ENCODE measurements at places on chromosomes 3 and 15. TPM values are rescaled to one million over a fixed set of nuclear protein-coding genes. Genes with fewer than 3 reads are reported as not detected.

Gene PCSK6
- 69.5 TPM for total RNA-seq

DNA sequence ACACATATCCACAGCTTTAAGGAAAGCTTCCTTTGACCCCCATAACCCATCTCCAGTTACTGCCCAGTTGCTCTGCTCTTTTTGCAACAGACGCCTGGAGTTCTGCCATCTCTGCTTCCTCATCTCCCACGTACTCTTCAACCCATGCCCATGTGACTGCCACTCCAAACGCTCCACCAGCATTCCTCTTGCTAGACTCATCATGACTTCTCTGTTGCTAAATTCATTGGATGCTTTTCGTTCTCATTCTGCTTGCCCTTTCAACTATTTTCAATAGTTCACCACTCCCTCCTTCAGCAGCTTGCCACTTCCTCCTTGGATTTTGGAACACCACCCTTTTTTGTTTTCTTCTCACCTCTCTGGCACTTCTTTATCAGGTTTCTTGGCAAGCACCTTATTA, 2.7 kb upstream of the KNSTRN start:
- no peak for DNase-seq

- DNase-seq, result no peak
Measured at GRCh38 chr3:11559816-11560633, 83.7 kb downstream of the VGLL4 start.

DNA sequence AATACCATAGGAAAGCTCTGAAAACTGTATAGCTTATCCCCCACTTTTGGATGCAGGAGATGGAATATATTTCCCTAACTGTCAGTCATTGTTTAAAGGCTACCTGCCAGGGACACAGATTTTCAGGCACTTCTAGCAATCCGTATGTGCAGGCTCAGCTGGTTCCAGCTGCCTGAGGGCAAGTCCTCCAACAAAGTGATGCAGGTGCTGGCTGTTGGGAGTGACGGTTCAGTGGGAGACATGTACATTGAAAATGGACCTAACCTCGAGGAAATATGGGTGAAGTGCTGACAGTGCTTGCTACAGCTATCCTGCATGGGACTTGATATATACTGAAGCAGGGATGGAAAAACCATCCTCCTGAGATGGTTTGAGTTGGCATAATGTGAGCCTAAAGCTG, 153.1 kb upstream of the GAP43 start:
- no peak for DNase-seq

DNA sequence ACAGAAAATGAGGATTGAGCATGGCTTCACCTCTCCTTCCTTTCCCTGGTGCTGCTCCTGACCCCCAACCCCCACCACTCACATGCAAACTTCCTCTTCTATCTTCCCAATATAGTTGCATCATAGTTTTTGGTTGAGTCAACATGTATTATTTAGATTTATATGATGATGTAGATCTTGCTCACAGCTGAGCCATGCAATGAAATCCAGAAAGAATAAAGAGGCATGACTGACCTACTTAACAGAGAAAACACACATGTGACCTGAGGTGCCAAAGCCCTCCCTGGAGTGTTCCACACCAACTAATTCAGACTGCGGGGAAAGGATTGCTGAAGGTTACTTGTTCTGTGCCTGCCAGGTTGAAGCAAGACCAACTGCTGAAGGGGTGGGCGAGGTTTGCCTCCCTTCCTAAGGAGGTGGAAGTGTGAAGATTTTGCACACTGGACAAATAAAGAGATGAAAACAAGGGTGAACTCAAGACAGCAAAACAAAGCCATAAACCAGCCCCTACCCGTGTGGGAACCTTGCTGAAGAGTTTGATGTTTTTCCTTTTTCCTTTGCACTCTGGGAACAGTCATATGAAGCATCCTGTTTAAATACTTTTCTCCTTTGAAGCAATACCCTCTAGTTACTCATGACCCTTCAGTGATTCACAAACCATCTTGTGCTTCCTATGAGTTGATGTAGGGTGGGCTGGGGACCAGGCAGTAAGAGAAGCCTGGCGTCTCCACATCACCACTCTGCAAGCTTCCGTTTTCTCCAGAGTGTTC, 155.2 kb upstream of the UBE2E1 start:
- DNase-seq, result no peak

Data from Caco-2 (cell line).